ENCODE measurements at places on chromosomes 2 and 18. TPM values are rescaled to one million over a fixed set of nuclear protein-coding genes. Genes with fewer than 3 reads are reported as not detected.

GRCh38 chr2:98709535-98709934, 21.4 kb downstream of the MGAT4A start:
- no peak for DNase-seq

DNA sequence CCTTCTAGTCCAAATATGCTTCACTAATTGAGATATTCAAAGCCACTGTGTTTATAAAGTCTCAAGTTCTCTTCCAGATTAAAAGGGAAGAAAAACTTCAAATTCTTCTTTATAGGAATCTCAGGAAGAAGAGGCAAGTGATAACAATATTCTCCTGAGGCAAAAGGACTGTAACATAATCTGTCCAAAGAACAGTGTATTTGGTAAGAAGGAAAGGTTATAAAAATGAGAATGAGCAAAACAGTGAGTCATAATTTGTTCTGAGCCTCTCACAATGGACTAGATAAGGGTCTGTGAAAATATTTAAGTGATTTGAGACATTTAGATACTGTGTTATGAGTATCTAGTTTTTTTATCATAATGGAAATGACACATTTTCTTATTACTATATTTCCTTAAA, 44.3 kb downstream of the SNRPD1 start:
- no peak for DNase-seq

DNA sequence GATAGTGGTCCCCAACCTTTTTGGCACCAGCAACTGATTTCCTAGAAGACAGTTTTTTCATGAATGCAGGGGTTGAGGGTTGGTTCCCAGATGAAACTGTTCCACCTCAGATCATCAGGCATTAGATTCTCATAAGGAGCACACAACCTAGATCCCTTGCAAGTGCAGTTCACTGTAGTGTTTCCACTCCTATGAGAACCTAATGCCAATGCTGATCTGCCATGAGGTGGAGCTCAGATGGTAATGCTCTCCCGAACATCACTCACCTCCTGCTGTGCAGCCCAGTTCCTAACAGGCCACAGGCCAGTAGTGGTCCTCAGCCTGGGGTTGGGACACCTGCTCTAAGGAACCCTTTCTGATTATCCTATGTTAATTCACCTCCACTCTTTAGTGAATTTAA, 133.5 kb downstream of the SOX11 start:
- DNase-seq, result no peak

GALNT3 gene
- total RNA-seq, result 2.1 TPM

TSPYL6 gene
- not detected for total RNA-seq

Data from omental fat pad (tissue), 4 donors.